ENCODE measurements at places on chromosomes 16 and 17.

DNA sequence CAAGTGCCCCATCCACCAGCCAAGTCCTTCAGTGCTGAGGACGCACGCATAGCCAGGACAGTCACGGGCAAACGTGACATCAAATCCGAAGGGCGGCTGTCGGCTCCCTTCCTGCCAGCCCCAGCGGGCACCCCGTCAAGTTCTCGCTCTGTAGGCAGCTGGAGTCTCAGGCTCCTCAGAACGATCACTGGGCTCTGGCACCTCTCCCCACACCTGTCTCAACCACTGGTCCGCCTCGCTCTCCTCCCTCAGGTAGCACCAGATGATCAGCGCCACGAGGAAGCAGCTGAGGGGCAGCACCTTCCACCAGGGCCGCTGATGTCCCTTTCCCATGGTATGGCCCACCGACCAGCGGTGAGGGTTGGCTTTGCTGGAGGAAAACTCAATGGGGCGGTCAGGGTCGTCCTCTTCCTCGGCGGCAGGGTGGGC lies 422 bp downstream of the UQCC4 start:
- DNase-seq = no peak

GRCh38 chr17:48869821-48870318 lies 22.7 kb upstream of the ATP5MC1 start:
- no peak for DNase-seq

- DNase-seq = no peak
Observed at GRCh38 chr16:87681981-87682570, 79.8 kb downstream of the JPH3 start.

GRCh38 chr17:39261286-39261685 lies 35.5 kb upstream of the STAC2 start:
- DNase-seq = no peak

GRCh38 chr16:86735727-86736126 lies 157.4 kb downstream of the FOXL1 start:
- DNase-seq = no peak
